NCI-H1092 (cell line): ENCODE measurements at places on chromosomes 5 and 9.

- no peak for DNase-seq
Measured at GRCh38 chr9:133763272-133764183, 25.4 kb upstream of the SARDH start.

GRCh38 chr9:93097511-93098201 is 1.6 kb downstream of the CARD19 start:
- DNase-seq: no peak

- no peak for DNase-seq
Measured at GRCh38 chr5:21806943-21807342, 1046.2 kb downstream of the CDH12 start.

DNA sequence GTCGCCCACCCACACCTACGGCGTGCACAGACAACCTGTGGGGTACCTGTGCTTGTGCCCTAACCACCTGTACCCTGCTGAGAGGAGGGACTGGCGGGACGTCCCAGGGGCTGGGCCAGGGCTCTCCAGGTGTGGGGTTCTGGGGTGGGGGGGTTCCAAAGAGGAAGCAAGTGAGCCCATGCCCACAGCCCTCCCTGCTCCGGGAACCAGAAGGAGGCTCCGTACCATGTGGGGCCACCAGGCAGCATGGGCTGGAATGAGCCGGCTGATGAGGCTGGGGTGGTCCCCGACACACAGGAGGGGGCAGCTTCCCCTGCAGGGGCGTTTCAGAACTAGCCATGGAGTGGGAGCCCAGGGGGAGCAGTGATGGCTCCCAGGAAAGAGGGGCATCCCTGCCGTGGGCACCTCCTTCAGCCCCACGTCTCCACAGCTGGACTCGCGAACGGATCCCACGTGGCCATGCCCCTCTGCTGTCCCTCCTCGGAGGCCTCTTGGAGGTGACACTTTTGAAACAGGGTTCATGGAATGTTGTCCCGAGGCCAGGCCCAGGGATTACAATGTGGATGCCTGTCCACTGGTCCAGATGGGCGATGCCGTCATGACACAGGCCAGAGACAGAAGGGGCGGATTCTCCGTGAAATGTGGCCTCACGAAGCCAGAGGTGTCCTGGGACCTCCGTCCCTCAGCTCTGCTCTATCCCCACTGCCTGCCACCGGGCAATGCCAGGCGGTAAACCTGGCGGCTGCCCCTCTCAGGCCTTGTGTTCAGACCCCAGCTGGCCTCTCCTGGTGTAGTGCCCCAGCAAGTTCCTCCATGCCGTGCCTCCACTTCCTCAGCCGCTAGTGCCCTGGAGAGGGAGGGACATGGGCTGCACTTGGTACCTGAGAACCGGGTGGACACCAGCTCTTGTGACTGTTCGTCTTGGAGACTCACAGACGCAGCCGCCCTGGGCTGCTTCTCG is 33.6 kb upstream of the IRX4 start:
- DNase-seq: no peak

DNA sequence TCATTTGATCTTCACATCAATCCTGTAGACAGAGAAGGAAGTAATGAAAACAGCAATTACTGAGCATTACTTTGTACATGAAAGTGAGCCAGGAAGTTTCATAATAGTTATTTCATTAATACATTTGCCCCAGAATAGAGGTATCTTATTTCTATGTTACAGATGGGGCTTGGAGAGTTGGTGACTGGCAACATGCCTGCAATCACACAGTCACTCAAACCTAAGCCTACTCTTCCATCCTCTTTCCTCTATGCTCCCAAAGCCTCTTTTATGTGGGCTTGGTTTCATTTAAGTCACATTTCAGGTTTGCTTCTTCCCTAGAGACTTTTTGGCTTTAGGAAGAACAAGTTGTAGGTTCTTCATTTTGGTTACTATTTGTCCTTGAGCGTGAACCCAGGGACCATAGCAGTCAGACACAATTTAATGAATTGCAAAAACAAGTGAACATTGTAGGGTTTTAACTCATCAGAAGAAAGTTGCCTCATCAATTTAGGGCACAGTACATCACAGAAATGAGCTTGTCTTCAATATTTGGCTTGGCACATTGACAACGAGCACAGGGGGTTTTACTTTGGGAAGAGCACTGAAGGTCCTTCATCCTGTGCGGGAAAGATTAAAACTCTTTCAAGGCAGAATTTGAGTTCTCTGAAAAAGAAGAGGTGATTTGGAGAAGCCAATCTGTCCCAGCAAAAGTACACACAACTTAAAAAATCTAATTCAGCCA is 381.1 kb downstream of the TMEM38B start:
- no peak for DNase-seq

- no peak for DNase-seq
Measured at GRCh38 chr9:124110307-124110915, 98.8 kb downstream of the LHX2 start.
